Activated T-helper 9 cell treated with anti-CD3 and anti-CD28 coated beads, Interleukin-2, amount 50 U/mL, for 16 hours (primary cell): ENCODE measurements at places on chromosomes 12 and 14.

- DNase-seq, result no peak
Measured at GRCh38 chr14:50542941-50543418, 10.6 kb upstream of the MAP4K5 start.

DNA sequence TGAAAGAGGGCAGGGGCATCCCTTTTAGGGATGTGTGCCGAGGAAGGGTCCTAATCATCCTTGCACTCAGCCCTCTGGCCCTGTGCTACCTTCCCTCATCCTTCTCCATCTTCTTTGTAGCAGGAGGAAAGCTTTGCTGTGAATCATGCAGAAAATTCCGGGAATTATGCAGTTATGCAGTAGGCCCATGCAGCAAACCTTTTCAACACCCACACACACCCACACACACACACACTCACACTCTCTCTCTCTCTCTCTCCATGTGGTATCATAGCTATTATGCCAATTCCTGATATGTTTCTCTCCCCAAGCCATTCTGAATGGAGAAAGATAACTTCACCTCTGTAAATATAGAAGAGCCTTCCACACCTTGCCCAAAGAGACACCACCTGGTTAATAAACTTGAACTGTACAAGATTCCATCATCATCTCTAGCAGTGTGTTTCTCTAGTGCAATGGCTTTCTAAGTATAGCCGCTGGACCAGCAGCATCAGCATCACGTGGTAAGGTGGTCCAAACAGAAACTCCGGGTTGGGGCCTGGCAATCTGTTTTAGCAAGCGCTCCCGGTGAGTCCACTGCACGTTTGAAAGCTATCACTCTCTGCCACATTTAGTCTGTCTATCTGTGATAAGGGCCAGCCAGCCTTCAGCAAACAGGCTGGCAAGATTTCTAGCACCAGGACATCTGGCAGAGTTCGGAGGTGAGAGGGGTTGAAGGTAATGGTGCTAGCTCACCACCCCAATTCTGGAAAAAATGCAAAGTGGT lies 57.6 kb downstream of the MDM2 start:
- DNase-seq, result no peak

DNA sequence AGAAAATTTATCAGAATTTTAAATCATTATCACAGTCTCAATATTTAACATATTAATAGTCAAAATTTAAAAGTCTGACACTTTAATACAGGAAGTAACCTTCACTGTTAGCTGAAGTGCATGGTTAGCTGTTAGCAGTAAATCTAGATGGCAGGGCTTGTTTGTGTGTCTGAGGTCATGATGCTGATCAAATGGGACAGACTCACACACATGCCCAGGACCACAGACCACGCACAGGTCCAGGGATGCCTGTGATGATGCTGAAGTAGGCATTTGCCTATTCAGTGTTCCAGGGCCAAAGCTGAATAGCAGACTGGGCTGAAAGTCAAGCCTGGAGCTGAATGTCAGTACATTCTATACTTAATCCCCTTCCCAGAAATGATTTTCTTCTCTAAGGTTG lies 20.5 kb downstream of the FNTB start:
- no peak for DNase-seq

DNA sequence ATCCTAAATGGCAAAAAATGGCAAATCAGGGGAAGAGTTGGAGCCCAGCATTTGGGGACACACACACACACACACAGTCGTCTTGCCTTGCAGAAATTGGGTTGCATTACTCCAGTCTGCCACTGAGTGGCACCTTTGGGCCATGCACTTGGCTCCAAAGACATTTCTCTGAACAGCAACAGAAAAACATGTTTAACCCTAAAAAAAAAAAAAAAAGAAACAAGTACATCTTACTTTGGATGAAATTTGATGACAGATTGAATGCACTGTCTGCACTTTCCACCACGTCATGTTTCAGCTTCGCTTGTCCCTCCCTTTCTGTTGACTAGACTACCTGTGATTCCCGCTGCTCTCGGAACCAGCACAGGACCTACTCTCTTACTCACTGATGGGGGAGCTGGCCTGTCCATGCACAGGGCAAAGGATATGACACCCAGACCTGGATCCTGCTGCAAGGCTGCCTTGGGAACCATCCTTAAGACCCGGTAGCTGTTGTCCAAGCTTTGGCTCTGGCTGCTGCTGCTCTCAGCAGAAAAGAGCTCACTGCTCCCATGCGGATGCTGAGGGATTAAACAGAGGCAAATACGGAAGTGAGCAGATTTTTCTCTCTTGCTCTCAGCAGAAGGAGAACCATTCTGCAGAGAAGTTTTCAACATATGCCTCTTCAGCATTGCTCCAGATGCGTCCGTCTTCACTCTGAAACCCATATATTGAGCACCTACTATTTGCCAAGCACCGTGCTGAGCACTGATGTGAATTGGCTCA lies 376.8 kb downstream of the DPF3 start:
- DNase-seq, result peak; percentile 55

- no peak for DNase-seq
Measured at GRCh38 chr12:131242741-131243496, 289.2 kb downstream of the ADGRD1 start.

DNA sequence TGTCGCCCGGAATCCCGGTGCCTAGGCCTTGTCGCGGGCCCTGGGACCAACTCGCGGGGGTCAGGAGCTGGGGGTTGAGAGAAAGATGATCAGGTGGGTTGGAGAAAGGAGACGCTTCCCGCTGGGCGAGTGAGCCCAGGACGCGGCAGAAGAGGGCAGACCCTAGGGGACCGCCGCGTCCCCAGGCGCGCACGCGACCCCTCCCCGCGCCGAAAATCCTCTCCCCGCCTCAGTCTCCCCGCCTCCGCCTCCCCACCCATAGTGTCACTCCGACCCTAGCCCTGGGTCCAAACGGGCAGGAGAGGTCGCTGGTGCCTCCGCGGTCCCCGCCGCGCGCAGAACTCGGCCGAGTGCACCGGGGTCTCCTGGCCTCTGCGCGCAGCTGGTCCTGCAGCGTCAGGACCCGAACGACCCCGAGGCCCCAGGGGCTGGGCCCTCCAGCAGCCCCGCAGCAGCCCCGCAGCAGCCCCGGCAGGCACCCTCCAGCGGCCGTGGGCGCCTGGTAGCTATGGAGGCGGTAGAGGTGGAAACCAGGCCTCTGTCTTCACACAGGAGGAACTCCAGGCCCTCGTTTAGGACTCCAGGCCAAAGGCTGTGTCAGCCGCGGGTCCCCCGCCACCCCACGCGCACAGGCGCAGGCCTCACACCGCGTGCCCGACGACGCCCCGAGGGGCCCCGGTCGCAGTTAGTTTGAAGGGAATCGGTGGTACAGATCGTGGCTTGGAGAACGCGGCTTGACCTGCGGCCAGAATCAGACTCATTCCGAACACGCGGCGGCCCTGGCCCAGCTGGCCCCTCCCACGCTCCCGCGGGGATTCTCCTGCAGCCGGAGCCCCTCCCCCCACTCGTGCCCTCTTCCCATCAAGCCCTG lies 60.1 kb upstream of the EIF5 start:
- no peak for DNase-seq

DNA sequence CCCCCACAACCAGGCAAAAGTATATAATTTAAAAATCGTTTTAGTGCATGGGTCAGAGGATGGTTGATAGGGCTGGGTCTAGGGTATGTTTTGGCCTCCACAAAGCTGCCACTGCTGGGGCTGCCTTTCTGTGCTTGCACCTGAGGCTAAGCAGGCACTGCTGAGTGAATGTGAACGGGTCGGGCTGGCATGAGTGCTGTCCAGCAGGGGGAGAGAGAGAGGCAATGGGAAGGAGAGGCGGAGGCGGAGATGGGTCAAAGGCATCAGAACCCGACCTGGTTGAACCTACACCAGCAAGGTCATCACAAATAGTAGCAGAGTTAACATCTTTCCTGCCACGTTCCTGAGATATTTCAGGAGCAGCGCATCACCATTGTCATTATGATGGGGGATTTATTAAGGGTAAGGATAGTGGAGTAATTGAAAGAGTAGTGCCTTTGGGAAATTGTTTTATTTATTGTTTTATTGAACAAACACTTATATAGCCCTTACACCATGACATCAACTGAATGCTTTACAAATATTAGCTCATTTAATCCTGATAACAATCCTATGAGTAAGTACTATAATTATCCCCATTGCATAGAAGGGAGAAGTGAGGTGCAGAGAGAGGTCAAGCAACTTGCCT lies 5.8 kb upstream of the NRXN3 start:
- no peak for DNase-seq

DNA sequence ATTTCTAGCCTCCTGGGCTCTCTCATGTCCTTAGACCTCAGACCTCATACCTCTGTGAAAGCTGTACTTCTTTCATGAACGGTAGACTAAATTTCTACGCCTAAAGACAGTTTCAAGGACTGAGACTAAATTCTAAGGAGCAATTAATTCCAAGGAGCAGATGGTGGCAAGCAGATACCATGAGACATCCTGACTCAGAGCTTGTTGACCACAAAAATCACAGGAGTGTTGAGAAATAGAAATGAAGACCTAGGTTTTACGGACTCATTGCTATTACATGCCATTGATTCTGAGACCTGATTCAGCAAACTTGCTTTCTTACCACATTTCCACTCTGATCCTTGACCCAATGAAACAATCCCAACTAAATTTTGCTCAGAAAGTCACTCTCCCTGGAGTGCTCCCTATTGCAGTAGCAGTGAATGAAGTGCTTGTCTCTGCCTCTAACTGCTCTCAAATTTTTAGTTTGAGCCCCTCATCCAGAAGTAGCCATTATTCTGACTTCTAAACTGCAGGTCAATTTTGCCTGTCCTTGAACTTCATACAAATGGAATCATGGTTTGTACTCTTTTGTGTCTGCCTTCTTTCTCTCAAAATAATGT lies 52.0 kb downstream of the PEX5 start:
- DNase-seq, result no peak

GRCh38 chr12:67617629-67618028 lies 30.9 kb upstream of the DYRK2 start:
- DNase-seq, result no peak

- DNase-seq, result no peak
Measured at GRCh38 chr14:34460841-34461240, 1.2 kb downstream of the SPTSSA start.

GRCh38 chr14:64614805-64615391 lies 65.1 kb downstream of the PPP1R36 start:
- DNase-seq, result no peak

DNA sequence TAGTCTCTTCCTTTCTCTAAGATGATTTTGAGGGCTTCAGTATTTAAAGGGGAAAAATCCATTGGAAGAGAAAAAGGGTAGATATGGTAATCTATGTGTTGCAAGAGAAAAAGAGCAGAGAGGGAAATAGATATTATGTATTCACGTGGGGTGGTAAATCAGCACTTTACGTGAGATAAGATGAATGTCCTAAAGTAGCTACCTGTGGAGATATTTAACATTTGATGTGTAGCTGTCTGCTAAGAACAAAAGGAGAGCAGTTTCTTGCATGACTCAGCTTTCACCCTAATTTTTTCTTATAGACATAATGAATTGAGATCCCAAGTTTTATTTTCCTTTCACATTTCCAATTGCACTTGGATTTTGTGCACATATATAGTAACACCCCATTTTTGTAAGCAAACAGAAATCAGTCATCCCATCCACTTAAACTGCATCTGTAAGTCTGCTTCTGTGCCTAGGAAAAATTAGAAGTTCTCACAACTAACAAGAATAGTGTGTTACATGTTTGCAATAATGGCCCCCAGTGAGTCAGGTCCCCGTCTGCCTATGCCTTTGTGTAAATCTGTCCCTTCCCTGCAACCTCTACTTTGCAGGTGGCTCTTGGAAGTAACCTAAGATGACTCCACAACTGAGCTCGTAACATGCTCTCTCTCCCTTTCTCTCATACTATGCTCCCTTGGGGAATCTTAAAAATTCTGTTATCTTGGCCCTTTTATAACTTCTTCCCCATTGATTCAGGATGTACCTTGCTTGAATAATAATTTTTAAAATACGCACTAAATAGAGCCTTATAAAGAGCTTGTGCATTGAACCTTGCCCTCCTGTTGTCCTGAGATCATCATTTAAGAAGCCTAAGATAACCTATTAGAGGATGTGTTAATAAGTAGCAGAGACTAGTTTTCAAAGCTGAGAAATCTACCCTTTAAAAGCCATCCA lies 3.7 kb downstream of the TMTC3 start:
- no peak for DNase-seq
